ENCODE measurements at places on chromosomes 7 and 10.
A peak's percentile ranks its signal among the peaks of the same experiment; 100 is the strongest.

GRCh38 chr10:28595613-28596012, 62.7 kb downstream of the WAC start:
- DNase-seq: no peak

DNA sequence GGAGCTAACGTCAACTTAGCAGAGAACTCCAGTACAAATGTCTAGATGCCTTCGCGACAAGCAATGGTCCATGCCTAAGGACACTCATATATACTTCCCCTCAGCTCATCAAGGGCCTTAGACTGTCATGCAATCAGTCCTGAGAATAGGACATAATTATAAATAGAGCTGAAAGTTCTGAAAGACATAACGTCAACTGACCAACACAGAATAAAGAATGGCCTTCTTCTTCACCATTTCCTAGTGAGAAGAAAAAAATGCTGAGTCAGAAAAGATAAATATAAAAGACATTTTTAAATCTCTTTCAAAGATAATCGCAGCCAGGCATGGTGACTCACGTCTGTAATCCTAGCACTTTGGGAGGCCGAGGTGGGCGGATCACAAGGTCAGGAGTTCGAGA, 83.2 kb downstream of the ARMH3 start:
- DNase-seq: no peak

- no peak for DNase-seq
These were observed 503.0 kb upstream of the FOXK1 start for GRCh38 chr7:4178916-4179687.

GRCh38 chr7:159119026-159119741, 25.5 kb downstream of the VIPR2 start:
- no peak for DNase-seq

GRCh38 chr10:11874568-11875493, 51.7 kb downstream of the PROSER2 start:
- DNase-seq: peak; percentile 93

- no peak for DNase-seq
These were observed 1.4 kb downstream of the HTRA1 start for GRCh38 chr10:122462533-122463465.

DNA sequence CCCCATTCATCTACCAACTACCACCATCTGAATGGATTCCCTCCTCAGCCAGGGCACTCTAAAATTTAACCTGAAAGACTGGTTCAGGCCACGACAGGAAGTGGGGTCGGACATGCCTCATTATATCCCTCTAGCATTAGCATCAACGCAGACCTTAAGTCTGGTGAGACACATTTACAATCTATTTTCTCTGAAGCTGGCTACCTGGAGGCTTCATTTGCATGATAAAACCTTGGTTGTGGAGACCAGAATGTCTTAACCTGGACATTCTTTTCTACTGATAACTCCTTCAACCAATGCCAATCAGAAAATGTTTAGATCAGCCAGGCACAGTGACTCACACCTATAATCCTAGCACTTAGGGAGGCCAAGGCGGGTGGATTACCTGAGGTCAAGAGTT, 42.3 kb downstream of the SVOPL start:
- no peak for DNase-seq

- DNase-seq: no peak
These were observed 2.7 kb downstream of the CCSER2 start for GRCh38 chr10:84331091-84331490.

- DNase-seq: no peak
These were observed 51.2 kb upstream of the SGCE start for GRCh38 chr7:94706996-94707740.

DNA sequence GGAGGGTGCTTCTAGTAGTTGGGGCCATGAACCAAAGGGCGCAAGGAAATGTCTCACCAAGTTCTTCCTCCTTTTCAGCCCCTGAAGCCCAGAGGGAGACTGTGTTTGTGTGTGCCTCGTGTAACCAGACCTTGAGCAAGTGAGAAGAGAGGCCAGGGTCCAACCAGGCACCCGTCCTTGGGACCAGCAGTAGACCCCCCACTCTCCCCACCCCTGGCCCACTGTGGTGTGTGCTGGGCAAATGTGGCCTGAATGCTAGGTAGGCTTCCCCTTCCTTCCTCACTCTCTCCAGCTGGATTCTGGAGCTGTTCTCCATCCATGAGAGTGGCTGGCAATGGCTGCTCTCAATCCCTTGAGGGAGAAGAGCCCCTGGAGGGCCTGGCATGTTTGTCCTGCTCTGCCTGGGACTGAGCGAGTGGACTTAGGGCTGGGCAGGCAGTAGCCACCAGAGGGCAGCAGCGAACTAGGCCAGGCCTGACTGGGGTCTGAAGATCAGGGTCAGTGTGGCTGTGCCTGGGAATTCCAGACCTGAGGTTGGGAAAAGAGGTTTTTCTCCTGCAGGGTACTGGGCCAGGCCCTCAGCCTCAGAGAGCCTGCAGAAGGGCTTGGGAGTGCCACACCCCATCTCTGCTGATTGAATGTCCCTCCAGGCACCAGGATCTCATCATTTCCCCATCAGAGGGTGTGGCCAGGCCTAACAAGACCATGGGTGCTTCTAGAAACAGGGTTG, 12.5 kb downstream of the SFRP5 start:
- peak; percentile 71 for DNase-seq

DNA sequence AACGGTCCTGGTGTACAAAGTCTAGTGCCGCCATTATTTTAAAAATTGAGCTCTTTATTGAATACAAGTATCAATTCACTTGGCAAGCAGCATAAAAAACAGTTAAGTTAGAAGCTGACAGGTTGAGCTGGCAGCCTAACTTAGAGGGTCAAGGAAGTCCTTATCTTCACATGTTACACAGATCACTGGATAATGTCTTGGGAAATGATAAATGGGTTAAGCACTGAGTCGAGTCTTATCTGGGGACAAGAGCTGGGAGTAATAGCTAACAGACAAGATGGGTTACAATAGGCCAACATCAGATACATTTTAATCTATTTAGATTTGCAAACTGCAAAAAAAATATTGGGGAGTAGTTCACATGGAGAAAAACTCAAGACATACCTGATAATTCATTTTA, 34.2 kb downstream of the SLC18A2 start:
- DNase-seq: peak; percentile 73

GRCh38 chr10:52455098-52455497, 141.0 kb downstream of the DKK1 start:
- no peak for DNase-seq

GRCh38 chr10:29881336-29881771, 178.0 kb downstream of the JCAD start:
- DNase-seq: no peak

DNA sequence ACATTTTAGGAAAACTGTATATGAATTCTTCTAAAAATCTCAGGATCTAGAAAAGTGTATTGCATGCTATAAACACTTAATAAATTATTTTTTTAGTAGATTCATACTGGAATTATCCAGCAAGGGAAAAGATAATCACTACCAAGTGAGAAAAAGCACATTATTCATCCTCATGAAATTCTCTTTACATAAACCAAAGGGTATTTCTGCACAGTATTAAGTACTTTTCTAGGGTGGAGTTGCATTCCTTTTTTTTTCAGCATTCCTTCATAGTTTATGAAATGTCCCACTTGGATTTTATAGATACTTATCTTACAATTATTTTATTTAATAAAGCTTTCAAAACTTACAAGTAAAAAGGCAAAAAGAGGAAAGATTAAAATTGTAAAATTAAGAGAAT, 403.3 kb downstream of the HGF start:
- no peak for DNase-seq

GRCh38 chr10:106917452-106918055, 247.0 kb downstream of the SORCS1 start:
- DNase-seq: no peak

GRCh38 chr7:70135656-70136055, 537.4 kb downstream of the AUTS2 start:
- no peak for DNase-seq

DNA sequence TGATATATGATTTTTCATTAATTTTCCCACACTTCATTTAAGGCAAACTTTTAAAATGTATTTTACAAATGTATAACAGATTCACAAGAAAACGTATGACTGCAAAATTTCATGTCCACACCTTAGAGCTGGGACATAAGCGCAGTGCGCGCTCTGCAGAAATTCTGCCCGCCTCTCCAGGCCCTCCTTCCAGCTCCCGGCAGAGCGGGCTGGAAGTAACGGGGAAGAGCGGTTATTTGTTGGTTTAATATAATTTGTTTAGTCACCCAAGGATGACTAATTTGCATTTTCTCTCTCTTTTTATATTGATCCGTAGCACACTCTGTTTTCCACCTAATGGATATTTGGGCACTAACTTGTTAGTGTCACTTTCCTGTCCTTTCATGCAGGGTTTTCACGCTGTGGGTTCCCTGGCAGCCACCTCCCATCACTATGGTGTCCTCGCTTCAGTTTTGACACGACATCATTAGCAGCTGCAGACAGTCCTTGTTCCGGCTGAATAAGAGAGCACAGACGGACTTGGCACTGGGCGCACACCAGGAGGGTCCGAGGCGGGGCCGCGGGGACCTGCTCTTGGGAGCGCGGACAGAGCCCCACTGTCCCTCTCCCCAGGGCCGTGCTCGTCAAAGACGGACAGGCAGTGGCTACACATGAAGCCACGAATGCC, 129.2 kb upstream of the SEC61G start:
- no peak for DNase-seq

- DNase-seq: no peak
These were observed 637.0 kb downstream of the ZNF716 start for GRCh38 chr7:58086871-58087535.

DNA sequence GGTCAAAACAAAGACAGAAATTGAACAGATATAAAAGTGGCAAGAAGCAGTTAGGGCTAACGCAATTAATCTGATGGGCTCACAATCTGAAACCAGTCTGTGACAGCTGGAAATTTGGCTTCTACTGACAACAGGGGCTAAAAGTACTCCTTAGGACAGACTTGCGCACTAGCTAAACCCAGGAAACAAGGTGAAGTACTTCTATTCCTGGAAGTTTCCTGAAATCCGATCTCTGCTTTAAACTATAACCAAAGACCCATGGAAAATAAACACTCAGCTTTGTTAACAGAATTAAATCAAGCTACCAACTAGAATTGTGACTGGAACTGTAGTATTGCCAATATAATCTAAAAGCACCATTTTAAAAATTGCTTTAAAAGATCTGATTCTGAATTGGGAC, 520.2 kb upstream of the ZWINT start:
- DNase-seq: no peak

DNA sequence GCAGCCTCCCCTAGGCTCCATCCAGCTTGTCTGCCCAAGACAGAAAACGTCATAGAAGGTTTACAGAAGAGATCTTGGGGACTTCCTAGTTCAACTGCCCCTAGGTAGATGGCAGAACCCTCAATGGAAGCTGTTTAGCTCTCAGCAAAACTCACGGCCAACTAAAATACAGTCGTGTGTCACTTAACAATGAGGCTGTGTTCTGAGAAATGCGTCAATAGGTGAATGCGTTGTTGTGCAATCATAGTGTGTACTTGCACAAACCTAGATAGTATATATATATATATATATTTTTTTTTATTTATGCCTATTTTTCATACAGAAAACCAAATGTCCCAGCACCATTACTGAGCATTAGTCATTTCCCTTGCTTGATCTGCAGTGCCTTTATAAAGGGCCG, 100.4 kb upstream of the SH2B2 start:
- no peak for DNase-seq

DNA sequence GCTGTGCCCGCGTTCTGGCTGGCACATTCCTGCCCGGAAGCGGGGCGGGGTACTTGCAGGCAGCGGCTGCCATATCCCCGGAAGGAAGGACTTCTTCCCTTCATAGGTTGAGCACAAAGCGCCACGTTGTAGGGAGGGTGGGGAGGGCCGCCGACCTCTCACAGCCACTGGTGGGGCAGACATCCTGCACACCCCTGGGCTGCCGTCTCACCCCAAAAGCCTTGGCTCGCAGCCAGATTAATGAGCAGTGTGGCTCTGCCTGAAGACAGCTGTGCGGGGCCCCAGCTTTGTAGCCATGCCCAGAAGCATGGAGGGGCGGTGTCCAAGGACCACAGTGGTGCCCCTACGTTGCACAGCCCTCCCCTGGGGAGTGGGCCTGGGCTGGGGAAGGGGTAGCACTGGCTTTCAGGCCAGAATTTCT, 54.3 kb upstream of the DPYSL4 start:
- DNase-seq: no peak

DNA sequence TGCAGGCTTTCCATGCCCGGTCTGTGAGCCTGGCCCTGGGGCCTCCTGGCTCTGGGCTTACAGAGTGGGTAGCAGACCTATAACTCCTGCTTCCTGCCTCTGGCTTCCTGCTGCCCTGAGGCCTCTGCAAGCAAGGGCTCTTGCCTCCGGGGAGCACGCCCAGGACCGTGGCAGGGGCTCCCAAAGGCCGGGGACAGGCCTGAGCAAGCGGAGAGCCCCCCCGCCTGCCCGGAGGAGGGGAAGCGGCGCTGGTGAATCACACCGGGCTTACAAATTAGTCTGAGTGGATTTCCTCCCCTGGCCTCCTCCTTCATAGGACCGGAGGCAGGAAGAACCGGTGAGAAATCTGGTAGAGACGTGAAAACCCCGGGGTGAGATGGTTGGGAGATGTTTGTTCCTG, 1.5 kb upstream of the MYL10 start:
- DNase-seq: no peak

DNA sequence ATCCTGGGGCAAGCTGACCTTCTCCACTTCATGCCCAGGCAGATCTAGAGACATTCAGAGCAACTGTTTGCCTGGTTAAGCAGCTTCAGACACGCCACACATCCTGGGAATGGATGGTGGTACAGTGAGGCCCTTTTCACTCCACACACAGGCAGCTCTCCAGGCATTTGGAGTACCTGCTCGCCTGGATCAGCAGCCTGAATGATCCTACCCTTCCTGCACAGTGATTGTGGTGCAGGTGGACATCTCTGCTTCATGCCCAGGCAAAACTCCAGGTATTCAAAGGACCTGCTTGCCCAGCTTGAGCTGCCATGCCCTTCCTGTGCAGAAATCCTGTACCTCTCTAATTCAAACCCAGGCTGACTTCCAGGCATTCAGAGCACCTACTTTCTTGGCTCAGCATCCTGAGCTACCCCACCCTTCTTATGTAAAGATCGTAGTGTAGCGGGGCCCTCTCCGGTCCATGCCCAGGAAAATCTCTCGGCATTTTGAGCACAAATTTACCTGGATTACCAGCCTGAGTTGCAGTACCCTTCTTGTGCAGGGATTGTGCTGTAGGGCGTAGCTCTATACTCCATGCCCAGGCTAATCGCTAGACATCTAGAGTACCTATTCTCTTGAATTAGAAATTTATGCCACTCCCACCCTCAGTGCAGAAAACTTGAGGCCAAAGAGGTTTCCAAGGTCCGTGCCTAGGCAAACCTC, 972.8 kb downstream of the ANKRD7 start:
- DNase-seq: no peak

GRCh38 chr7:74292757-74293576, 3.8 kb downstream of the CLIP2 start:
- peak; percentile 42 for DNase-seq

GRCh38 chr10:374354-374753, 239.1 kb downstream of the ZMYND11 start:
- no peak for DNase-seq

Data from erythroblast (primary cell).